RPMI7951 (cell line): ENCODE measurements at places on chromosomes 5 and 9. TPM values are rescaled to one million over a fixed set of nuclear protein-coding genes. Genes with fewer than 3 reads are reported as not detected.
A peak's percentile ranks its signal among the peaks of the same experiment; 100 is the strongest.

DNA sequence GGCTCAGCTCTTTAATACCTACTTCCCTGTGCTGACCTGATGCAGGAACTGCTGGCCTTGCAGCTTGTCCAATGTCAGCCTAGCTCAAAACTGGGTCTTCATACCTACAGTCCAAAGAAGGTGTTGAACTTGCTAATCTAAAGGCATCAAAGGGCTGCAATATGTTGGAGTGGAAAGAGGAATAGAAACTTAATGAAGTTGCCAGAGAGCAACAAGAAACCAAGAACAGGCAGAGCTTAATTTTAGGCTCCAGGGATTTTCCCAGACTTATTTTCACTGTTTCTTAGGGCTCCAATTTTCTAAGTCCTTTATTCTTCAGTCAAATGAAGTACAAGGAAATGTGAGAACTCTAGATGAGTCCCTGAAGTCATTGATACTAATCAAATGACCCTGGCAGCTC is 17.6 kb upstream of the ERCC6L2 start:
- no peak for DNase-seq

GRCh38 chr9:25913806-25914205 is 235.6 kb upstream of the TUSC1 start:
- DNase-seq, result no peak

GRCh38 chr9:123649909-123650308 is 280.0 kb downstream of the DENND1A start:
- peak; percentile 3 for DNase-seq

- peak; percentile 29 for DNase-seq
Measured at GRCh38 chr9:26159575-26160392, 481.5 kb upstream of the TUSC1 start.

- no peak for DNase-seq
Measured at GRCh38 chr5:43236653-43237355, 44.8 kb downstream of the NIM1K start.

GRCh38 chr9:76687861-76688391 is 76.3 kb upstream of the PCA3 start:
- DNase-seq, result peak; percentile 80

DNA sequence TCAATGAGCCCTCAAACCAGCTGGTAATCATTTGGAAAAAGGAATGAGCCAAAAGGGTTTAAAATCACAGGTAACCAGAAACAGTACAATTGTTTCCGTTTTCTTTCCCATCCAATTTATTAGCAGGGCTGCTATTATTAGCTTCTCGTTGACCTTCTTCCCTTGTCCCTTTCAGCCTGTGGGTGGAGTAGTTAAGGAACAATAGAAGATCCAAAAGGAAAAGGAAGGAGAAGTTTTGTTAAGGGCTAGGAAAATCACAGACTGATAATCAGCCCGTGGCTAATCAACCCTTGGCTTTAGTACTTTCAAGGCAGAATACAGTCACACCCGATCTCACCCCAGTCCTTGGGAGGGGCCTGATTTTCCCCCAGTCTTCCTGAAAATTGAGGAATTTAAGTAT is 38.4 kb downstream of the TMEM252 start:
- no peak for DNase-seq

- no peak for DNase-seq
Measured at GRCh38 chr5:131355971-131356528, 92.2 kb downstream of the CDC42SE2 start.

GRCh38 chr5:152125661-152126205 is 201.1 kb upstream of the GLRA1 start:
- no peak for DNase-seq

DNA sequence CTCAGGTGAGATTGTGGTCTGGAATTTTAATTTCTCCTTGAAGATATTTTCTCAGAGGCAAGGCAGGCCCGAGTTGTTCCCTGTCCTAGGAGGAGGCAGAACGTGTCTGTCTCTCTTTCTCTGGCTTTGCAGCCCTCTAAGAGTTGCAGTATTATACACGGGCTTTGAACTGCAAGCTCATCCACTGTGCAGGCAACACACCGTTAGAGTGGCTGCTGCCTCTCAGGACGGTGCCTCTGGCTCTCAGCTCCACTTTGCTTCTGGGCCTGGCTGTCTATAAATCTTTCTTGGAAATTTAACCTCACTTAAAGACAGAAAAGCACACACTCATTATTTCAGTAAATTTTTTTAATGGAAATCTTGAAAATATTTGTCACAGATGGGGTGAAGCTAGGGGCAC is 170.1 kb upstream of the ADCY2 start:
- no peak for DNase-seq

DNA sequence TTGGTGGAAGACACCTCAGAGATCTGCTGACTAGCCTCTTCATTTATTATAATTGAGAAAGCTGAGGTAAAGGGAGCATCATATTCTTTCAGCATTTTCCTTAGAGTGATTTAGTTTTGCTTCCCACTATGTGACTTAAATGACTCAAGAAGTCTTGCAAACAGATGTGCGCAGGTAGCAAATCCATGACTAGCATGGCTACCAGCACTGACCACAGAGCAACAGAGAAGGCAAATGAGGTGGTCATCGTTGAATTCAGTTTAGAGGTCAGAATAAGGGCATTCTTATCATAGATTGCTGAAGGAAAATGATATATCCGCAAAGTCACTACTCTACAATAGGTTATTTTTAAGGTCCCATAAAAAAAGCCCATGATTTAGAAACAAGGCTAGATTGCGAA is 162.2 kb downstream of the PIK3R1 start:
- no peak for DNase-seq

DNA sequence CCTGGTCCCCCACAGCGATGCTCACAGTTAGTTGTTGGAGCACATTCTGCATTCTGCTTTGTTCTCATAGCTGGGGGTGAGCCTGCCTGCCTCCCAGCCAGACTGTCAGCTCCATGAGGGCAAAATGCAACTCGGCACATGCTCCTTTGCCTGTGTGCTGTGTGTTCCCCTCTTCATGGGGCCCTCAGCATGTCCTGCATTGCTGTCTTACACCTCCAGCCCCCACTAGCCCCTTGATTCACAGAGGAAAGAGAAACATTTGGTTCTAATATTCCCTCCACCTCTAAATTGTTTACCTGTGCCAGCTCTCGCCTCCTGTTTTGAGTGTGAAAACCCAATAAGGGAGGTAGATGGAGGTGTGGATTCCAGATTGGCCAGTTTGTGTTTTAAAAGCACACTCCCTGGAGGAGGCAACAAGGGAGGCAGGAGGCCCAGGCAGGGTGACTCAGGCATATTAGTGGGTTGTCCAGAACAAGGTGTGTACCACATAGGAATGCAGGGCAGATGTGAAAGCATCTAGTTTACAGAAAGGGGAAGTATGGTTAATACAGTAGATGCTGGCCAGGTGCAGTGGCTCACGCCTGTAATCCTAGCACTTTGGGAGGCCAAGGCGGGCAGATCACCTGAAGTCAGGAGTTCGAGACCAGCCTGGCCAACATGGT is 224.6 kb downstream of the AGTPBP1 start:
- DNase-seq, result no peak

DNA sequence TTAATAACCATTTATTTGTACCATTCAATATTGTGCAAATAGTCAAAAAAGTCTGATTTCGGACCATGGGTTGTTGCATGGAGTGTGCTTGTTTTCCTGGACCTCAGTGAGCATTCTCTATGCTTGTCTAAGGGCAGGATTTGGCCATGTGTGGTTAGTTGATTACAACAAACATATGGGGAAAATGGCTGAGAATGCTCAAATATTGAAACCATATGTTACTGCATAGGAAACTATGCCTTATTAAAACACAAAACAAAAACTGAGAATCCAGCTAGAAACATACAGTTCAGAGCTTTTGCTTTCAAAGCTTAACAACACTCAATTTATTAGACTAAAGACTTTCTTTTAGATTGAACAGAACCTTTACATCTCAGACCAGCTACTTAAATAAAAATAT is 928.3 kb downstream of the NR2F1-AS1 start:
- peak; percentile 9 for DNase-seq

DNA sequence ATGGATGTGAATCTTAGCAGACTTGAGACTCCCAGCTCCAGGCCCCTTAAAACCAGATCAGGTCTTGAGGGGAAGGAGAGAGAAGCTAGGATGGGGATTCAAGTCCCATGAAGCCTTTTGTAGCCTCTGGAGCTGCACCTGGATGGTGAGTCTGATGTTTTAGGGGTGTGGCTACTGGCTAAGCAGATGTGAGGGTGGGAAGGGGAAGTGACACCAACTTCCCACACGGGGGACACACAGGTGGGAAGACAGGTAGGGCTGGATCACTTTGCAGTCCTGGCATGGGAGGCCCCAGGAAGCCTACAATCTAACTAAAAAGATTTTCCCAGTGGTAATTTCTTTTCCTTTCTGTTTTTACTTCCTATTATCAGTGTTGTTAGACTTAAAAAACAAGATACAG is 38.7 kb upstream of the UBAP2 start:
- DNase-seq, result no peak

The F12 gene
- total RNA-seq, result 0.12 and 0.59 TPM in 2 replicates

The ENTREP1 gene
- total RNA-seq, result 0.10 TPM in 1 of 2 replicates, not detected in the other

The SPINK13 gene
- not detected in 2 replicates for total RNA-seq

The WHRN gene
- 1.4 and 1.7 TPM in 2 replicates for total RNA-seq

The TAF11L5 gene
- not detected in 2 replicates for total RNA-seq
